Fibroblast of upper back skin (primary cell): ENCODE measurements at places on chromosomes 7 and 10.
A peak's percentile ranks its signal among the peaks of the same experiment; 100 is the strongest.

- DNase-seq = no peak
Observed at GRCh38 chr10:112716924-112717413, 233.1 kb upstream of the TCF7L2 start.

DNA sequence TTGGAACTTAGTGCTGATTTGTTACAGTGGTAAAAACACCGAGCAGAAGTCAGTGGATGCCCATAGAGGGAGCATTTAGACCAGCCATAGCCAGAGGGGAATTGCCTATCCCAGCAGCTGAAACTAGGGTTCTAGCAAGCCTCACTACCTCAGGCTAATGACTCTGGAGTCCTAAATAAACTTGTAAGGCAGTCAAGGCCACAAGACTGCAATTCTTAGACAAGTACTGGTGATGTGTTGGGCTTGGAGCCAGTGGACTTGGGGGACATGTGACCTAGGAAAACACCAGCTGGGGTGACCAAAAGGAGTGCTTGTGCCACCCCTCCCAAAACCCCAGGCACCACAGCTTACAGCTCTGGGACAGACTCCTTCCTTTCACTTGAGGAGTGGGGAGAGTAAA is 209.0 kb downstream of the MAGI2 start:
- no peak for DNase-seq

GRCh38 chr10:88879534-88880281 is at the start of gene STAMBPL1:
STAMBPL1 (plus strand) TSS chr10:88880245; CDS start chr10:88901709, 21,464 bp downstream.
- no peak for DNase-seq

GRCh38 chr7:67493366-67493765 is 496.7 kb downstream of the TYW1 start:
- no peak for DNase-seq

GRCh38 chr7:143504937-143505297 is 27.2 kb downstream of the TAS2R41 start:
- DNase-seq = no peak

GRCh38 chr7:70634610-70635068 is 497.3 kb upstream of the GALNT17 start:
- DNase-seq = peak; percentile 98

GRCh38 chr10:35075228-35075627 is 14.9 kb downstream of the CUL2 start:
- no peak for DNase-seq

DNA sequence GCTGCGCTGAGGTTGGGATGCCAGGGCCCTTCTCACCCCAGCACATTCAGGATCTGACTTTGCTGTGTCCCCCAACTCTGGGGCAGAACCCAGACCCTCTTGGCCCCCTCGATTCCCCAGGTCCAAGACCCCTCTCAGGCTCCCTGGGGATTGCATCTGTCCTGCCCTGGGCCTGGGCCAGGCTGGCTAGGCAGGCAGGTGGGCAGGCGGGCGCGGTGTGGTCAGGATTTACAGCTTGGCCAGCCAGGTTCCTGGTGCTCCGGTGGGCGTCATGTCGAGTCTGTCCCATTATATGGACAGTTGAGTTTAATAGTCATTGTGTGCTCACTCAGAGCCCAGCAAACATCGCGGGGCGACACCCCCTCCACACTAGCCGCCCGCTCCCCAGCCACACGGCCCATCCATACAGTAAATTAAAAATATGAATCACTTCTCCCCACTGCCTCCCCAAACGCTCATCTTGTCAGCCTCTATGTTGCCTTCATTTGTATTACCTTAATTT is 23.5 kb downstream of the POLL start:
- no peak for DNase-seq

DNA sequence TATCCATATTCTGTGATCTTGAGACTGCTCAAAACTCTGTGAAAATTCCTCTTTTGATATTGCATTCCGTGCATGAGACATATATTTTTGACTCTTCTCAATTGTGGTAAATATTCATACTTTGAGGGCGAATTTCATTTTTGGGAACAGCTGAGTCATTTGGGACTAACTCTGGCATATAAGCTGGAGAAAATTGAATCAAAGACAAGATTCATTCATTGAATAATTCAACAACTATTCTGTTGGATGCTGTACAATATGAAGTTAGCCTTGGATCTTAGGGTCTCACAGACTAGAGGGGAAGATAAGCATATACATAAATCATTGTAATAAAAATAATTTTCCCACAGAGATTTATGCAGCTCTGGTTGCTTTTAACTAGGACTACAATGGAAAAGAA is 183.2 kb upstream of the NEBL start:
- DNase-seq = peak; percentile 86

- DNase-seq = no peak
Observed at GRCh38 chr7:115476671-115477181, 553.8 kb downstream of the TFEC start.

DNA sequence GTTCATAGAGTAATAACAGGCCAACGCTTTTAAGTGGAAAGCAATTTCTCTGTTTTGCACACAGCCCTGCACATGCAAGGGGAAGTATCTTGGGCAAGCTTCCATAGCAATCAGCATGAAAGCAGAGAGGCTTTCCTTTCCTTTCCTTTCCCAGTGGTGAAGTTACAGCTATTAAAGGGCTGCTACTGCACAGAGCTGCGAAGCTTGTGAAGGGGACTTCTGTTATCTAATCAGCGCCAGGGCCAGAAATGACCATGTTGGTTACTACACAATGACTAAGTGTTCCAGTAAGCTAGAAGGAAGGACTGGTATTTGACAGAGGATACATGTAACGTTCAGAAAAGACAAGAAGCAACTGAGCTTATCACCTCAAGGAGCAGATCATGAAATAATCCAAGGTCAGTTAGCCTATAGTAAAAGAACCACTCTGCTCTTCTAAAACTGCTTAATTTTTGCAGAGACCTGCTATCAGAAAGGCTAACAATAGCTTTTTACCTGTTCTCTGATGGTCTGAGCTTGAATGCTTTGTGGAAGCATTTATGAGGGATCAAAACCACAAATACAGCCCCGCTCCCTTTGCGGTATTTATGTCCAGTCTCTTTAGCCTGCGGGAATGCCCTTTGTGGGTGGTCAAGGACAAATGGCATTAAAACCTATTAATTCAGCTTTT is 45.9 kb downstream of the SGMS1 start:
- DNase-seq = no peak

DNA sequence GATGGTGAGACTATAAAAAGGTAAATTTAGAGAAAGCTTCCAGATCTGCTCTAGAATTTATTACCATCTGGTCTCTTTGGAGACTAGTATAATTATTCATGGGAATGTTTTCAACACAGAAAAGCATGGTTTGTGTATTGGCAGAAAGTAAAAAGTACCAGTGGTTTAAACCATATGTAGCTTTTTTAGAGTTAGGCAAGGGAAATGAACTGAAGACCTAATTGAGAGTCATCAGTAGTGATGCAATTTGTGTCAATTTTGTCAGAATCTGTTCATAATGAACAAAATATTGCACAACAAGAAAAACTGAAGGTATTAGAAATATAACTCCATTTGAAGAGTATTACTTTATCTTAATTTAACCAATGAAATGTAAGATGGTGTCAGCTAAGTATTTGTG is 181.4 kb downstream of the ADK start:
- DNase-seq = peak; percentile 89

DNA sequence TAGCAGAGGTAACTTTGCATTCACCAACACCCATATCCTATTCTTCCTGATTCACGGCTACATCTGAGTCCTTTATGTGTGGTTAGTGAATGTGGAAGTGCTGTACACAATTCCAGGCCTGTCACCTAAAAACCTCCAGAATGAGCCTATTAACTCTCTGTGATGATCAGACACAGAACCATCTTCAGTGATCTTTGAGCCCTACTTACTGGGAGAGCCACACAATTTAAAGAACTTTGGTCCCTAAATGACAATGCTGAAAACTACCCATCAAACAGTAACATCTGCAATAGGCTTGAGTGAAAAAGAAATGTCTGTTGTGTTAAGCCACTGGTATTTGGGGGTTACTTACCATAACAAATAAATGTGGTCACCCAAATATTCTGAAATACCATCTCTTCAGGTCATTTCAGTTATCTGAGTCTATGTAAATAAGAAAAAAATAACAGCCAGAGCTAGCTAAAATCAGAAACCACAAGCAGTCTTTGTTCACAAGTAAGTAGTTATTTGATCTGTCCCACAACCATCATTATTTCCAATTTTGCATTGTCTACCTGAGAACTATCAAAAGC is 145.7 kb downstream of the HGF start:
- no peak for DNase-seq

DNA sequence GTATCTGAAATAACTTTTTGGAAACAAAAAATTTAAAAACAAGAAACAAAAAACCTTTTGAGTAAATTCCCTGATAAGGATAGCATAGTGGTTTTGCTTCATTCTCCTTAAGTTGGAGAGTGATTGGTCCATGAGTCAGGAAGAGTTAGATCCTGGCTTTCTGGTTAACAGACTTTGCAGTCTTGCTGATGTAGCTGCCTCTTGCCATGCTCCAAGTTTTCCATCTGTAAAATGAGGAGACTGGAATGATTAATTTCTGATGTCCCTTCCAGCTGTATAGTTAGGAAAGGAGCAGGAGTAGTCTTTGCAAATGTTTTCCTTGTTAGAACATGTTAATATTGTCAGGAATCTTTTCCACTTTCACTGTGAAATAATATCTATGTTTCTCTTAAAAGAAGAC is 266.6 kb downstream of the DNAJB9 start:
- DNase-seq = peak; percentile 50

- no peak for DNase-seq
Observed at GRCh38 chr10:127759276-127759675, 22.3 kb downstream of the FOXI2 start.

DNA sequence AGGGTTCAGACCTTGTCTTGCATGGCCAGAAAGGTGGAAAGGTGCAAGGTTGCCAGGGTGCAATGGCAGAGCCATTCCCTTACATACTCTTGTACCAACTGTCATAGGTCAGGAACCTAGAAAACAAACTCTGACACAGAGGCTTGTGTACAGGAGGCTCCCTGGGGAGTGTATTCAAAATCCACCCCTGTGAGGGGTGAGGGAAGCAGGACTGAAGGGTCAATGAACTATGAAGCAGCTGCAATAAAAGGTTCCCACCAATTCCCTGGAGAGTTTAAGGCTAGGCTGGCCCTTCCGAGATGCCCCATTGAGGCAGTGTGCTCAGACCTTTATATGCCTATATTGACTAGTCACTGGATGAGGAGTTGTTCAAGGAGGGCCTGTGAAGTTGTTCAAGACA is 13.9 kb upstream of the CUZD1 start:
- DNase-seq = no peak

DNA sequence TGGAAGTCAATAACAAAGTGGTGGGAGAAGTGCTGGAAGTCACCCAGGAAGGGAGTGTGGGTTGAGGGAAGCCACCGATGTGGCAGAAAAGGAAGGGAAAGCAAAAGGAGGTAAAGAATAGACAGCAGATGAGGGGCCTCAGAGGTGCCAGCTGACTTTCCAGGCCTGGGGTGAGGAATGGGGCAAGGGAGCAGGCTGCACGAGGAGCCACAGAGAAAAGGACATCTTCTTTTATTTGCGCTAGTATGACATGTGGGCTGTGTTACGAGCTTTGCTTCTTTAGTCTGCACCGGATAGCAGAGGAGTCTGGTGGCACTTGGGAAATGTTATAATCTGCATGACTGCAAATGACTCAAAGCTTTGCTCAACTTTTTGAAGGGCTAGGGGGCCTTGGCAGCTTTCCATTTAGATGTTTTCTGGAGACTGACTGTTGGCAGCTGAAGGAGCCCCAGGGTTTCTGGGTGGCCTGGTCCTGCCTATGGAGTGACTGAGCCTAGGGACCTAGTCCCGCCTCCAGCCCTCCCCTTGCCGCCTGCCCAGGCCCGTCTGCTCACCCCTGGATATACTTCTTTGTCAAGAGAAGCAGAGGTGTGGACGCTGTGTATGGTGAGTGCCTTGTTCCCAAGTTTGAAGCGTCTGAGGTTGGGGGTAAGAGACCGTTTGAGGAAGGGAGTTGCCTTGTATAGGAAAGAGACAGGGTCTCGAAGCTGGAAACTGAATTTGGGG is 5.1 kb downstream of the PRXL2A start:
- DNase-seq = peak; percentile 78

GRCh38 chr7:80873140-80873539 is 45.7 kb downstream of the SEMA3C start:
- peak; percentile 31 for DNase-seq

- no peak for DNase-seq
Observed at GRCh38 chr7:132489776-132490237, 86.5 kb downstream of the PLXNA4 start.

DNA sequence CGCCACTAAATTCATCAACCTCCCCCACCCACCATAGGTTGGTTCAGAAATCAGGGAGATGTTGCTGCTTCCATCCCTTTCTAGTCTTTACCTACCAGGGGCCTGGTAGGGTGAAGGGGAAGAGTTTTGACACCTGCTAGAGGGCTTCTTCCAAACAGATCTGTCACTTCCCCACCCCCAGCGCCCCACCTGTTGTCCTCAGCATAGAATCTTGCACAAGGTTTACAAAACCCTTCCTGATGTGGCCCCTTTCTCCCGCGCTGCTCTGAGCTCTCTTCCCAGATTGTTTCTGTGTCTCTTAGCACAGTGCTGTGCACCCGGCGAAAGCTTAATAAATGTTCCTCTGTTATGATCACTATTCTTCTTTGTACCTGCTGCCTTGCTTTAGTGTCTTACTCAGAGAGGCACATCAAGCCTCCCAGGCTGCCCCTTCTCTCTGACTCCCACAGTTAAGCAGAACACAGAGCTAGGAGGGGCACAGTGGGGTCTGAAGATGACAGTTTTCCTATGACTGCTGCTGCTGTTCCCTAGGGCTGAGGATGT is 11.2 kb upstream of the C10orf95 start:
- DNase-seq = no peak

- DNase-seq = peak; percentile 93
Observed at GRCh38 chr10:72259491-72260238, 14.1 kb upstream of the DDIT4 start.

GRCh38 chr10:71216363-71216695 is 4.0 kb downstream of the UNC5B start:
- DNase-seq = no peak

- no peak for DNase-seq
Observed at GRCh38 chr7:15874774-15875173, 188.3 kb upstream of the MEOX2 start.

- DNase-seq = peak; percentile 79
Observed at GRCh38 chr7:70215491-70215890, 617.2 kb downstream of the AUTS2 start.

GRCh38 chr10:6171881-6172695 is 30.6 kb upstream of the PFKFB3 start:
- DNase-seq = peak; percentile 94

DNA sequence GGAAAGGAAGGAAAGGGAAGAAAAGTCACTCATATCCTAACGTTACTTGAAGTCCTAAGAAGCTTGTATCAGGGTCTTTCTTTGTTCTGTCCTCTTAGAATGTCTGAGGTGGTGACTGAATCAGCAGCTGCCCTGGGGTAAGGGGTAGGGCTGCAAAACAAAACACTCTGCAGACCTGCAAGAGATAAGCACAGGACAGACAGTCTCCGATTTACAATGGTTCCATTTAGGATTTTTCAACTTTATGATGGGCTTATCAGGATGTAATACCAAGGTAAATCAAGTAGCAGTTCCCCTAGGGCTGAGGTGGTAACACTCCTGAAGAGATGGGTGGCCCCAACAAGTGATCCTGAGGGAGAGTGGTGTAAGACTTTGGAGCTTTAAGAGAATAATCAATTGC is 16.5 kb downstream of the KDM7A start:
- DNase-seq = no peak
